NCI-H2227 treated with DMSO at 0.1 percent for 48 hours (cell line): ENCODE measurements at places on chromosomes 3 and 15.
A peak's percentile ranks its signal among the peaks of the same experiment; 100 is the strongest.

GRCh38 chr15:64048781-64049460 lies 2.6 kb upstream of the DAPK2 start:
- no peak for DNase-seq

- no peak for DNase-seq
Measured at GRCh38 chr3:126515066-126515706, 2.4 kb downstream of the UROC1 start.

- no peak for DNase-seq
Measured at GRCh38 chr15:70855764-70856163, 1.8 kb upstream of the LARP6 start.

DNA sequence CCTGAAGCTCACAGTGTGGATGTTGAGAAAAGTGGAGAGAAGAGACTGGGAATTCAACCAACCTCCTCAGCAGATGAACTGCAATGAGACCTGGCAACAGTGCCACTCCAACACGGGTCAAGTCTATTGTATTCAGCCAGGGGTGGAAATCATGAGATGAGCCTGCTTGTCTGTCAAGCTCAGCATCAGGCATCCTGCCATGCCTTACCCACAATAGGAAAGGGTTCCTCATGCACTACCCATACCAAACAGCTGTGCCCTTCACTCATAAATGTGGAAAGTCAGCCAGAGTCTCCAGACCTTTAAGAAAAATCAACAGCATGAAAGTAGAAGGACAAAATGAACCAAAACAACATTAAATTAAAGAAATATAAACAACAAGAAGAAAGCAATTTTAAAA lies 542.1 kb downstream of the EPHB1 start:
- no peak for DNase-seq

DNA sequence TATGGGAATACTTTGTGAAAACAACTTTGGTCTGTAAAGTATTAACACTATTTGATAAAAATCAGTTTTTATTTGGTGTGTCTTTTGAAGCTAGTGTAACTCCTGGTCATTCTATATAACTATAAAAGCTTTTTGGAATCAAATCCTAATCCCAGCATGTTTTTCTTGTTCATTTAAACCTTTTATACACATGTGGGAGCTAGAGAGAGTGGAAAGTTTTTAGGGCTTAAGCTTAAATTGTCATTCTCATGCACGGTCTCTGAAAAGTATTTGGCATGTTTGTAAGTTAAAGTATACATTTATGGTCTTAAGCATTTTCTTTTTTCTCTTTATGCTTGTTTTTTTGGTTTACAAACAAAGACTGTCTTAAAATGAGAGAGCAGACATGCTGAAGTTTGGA lies 83.4 kb upstream of the RARB start:
- no peak for DNase-seq

- DNase-seq, result no peak
Measured at GRCh38 chr15:98154863-98155262, 194.4 kb downstream of the ARRDC4 start.

DNA sequence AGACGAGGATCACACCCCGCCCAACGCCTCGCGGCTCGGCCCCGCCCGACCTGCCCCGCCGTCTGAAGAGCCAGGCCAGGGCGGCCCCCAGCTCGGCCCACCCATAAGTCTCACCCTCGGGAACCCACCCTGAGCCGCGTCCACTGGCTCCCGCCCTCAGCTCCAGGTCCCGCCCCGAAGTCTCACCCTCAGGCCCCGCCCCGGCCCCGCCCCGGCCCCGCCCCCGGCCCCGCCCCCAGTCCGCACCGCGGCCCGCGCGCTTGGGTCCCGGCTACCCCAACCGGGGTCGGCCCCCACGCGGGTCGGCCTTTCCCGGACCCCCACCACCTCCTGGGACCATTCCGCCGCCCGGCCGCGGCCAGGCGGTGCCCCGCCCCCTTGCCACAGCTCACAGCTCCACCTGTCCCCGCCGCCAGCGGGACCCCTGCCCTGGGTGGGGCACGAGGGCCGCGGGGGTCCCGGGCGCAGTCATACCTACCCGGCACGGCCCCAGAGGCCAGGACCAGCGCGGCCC lies 489 bp downstream of the CSPG5 start:
- DNase-seq, result no peak

DNA sequence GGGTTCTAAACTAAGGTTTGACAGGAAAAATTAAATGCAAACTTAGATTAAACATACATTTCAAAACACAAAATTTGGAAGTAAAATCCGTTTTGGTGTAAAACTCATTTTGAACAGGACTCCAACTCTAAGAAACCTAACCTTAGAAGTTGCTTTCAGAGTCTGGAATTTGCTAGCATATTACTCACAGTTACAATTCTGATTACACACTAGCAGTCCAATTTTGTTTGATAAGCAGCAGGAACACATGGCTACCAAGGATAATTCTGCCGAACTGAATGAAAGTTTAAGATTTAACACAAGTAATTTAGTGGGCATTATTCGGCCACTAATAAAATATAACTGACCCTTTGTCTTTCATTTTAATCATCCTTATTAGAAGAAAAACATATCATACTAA lies 49.6 kb downstream of the FRMD5 start:
- DNase-seq, result no peak

DNA sequence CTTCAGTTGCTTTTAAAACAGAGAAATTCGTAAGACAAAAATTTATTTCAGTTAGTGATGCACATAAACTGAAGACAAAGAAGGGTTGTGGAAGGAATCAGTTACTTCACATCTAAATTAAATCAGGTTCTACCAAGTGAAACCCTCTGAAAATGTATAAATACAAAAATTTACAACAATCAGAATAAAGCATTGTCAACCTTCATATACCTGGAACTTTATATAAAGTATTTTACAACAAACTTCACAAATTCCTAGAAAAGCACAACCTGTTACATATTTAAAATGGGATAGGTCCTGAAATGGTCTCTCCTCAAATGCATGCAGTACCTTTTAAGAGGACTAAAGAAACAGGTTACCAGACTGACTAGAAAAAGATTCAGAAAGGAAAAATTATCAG lies 26.9 kb downstream of the ATOSA start:
- DNase-seq, result no peak

DNA sequence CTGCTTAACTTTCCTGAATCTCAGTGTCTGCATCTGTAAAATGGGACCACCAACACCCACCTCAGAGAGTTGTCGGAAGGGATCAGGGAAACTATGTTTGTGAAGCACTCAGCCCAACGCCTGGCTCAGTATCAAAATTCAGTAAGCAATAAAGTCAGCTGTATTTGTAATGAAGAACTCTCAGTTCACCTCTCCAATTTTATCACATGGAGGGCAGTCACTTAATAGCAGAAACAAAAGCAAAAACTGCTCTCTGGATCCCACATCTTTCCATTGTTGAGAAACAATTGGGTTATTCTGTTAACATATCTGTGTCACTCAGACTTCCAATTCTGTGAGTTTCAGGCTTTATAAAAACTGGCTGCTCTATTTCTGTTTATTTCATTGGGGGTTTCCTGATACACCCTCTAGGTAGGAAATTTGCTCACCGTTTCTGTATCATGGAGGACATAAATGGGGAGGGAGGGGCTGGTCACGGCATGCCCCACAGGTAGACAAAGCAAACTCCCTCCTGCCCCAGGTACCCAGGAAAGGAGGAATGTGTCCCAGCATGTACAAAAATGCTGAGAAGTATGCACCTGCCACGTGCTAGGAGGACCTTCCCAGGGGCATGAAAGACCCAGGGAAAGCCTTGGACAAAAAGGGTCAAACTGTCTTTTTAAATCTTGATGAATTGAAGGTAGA lies 81.4 kb upstream of the LMOD3 start:
- no peak for DNase-seq

GRCh38 chr3:193814166-193814892 lies 221.3 kb downstream of the OPA1 start:
- DNase-seq, result no peak

DNA sequence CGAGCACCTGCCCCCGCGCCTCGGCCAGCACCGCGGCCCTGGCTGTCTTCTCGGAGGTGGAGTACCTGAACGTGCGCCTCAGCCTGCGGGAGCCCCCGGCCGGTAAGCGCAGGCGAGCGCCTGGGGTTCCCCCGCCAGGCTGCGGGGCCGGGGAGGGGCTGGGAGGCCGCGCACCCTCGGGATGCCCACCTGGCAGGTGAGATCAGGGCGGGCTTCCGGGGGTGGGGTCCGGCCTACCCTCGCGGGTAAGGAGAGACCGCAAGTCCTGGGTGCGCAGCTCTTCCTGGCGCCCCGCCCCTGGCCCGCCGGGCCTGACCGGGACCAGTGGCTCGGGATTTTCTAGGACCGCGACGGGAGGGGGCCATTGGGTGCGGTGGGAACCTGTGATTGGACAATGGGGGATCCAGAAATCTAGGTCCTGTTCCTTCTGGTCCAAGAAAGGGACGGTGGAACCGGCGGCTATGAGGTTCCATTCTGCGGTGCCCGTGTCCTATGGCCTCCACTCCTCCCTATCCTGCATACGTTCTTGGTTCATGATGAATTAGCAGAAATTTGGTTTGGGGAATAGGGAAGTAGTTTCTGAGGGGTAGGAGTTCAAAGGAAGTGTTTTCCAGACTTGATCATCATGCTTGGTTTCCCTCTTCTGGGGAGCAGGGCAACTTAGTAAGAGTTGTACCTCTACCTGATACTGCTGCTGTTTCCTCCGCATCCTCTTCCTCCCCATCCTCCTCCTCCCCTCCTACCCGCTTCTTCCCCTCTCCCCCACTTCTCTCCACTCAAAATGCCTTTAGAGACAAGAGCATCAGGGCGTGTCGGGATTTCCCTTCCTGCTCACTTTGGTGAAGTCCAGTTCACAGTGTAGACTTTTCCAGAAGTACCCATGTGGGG lies 808 bp downstream of the ARRDC4 start:
- no peak for DNase-seq

DNA sequence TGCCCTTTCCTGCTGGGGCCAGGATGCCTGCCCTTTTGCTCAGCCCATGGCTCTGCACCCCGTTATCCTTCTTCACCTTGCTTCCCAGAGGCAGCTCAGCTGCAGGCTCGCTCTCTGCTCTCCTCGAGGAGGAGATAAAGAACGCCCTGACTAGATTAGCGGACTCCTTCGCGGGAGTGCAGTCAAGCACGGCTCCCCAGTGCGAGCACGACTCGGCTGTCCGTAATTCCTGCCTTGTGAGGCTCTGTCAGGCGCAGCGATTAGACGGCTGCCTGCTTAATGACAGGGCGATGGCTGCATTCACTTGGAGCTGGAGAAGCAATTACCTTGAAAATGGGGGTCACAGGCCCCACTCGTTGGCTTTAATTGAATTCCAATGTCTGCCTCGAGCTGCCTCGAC lies 25.9 kb downstream of the TLE3 start:
- DNase-seq, result peak; percentile 63

DNA sequence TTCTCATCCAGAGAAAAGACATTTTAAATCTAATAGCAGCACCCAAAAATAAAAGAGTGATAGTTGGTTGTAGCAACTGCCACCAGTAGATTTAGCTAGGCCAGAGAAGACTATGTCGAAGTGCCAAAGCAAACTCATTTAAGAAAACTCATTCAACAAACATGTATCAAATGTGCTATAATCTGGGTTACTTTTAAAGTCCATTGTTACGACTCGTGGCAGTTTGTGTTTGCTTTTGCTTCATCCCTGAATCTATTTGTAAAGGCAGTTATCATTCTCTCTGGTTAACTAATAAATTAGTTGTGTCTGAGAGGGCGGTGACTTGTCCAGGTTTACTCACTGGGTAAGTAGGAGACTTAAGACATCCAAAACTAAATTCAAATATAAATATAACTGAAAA lies 159.4 kb downstream of the ZIC4 start:
- no peak for DNase-seq

- DNase-seq, result no peak
Measured at GRCh38 chr15:48559285-48559684, 86.2 kb downstream of the FBN1 start.

- no peak for DNase-seq
Measured at GRCh38 chr3:183564046-183564445, 8.5 kb upstream of the KLHL6 start.

DNA sequence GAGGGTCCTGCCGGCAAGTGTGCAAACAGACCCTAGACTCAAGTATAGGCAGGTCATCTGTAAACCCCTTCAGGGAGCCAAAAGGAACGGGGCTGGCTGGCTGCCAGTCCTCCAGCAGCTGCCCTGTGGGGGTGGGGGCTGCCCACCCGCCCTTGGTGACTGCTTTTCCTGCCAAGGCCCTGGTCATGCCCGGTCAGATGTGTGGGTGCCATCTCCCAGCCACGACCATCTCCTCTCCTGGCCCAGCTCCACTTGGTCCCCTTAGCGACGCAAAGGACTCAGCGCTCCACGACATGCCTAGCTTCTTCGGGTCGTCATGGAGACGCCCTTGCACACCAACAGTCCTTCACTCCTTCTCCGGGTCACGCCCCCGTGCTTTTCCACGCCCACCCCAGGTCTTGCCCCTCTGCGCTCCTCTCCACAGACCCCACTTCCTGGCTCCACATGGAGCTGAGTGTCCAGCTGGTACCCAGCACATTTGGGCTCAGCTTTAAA lies 2.4 kb downstream of the MUC4 start:
- DNase-seq, result no peak

GRCh38 chr3:134013280-134013679 lies 16.4 kb downstream of the SLCO2A1 start:
- DNase-seq, result no peak

GRCh38 chr15:79037848-79038247 lies 52.7 kb downstream of the RASGRF1 start:
- DNase-seq, result no peak

DNA sequence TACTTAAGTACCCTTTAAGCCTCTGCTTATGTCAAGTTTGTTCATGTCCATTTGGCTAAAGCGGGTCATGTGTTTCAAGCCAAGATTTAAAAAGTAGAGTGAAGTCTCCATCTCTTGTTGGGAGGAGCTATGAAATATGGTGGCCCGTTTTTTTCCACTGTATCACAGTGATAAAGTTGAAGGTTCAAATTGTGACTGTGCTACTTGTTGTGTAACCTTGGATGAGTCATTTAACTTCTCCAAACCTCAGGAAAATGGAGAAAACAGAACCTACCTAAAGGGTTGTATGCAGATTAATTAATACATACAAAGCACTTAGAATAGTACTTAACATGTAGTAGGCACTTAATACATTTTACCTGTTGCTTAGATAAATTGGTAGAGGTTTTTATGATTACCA lies 43.4 kb downstream of the SNAPC5 start:
- no peak for DNase-seq

- no peak for DNase-seq
Measured at GRCh38 chr3:60053526-60054265, 1003.9 kb upstream of the CFAP20DC start.

- peak; percentile 67 for DNase-seq
Measured at GRCh38 chr3:73352841-73353645, 271.7 kb downstream of the PDZRN3 start.

- DNase-seq, result no peak
Measured at GRCh38 chr3:138850151-138850550, 15.4 kb upstream of the PIK3CB start.

GRCh38 chr3:169288553-169288952 lies 375.0 kb downstream of the MECOM start:
- DNase-seq, result no peak
